ENCODE measurements at places on chromosomes 7 and 10.

- no peak for DNase-seq
Observed at GRCh38 chr7:156470399-156471320, 169.9 kb upstream of the RNF32 start.

- peak; percentile 34 for DNase-seq
Observed at GRCh38 chr7:131945313-131945911, 389.0 kb upstream of the PODXL start.

DNA sequence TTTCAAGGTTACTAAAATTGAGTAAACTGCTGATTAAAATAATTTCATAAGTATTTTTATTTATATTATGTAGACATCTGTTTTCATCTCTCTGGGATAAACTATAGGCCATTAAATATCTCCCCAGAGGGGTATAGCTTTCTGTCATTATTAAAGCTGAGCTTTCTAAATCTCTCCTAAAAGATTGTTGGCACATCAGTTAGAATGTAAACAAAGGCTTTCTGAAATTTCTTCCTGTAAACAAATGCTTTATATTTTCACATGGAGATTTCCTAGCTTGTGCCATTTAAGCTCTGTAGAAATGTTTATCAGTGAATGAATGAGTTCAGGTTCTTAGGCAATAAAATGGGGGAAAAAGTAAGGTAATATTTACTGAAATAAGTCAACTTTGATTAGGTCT lies 35.7 kb downstream of the PPP1R9A start:
- DNase-seq = peak; percentile 26

GRCh38 chr7:84784450-84784849 lies 402.4 kb downstream of the SEMA3D start:
- DNase-seq = no peak

- no peak for DNase-seq
Observed at GRCh38 chr10:47179291-47179647, 120.7 kb upstream of the GDF10 start.

- no peak for DNase-seq
Observed at GRCh38 chr10:62528441-62528840, 154.3 kb downstream of the ZNF365 start.

DNA sequence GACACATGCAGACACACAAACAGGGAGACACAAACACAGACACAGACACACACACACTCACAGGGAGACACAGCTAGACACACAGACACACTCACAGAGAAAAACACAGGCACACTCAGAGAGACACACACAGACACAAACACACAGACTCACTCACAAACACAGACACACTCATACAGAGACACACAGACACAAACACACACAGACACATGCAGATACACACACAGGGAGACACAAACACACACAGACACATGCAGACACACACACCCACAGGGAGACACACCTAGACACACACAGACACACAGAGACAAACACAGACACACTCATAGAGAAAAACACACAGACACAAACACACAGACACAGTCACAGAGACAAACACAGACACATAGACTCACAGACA lies 67.9 kb downstream of the ADARB2 start:
- DNase-seq = no peak

- no peak for DNase-seq
Observed at GRCh38 chr7:69982197-69982596, 383.9 kb downstream of the AUTS2 start.

DNA sequence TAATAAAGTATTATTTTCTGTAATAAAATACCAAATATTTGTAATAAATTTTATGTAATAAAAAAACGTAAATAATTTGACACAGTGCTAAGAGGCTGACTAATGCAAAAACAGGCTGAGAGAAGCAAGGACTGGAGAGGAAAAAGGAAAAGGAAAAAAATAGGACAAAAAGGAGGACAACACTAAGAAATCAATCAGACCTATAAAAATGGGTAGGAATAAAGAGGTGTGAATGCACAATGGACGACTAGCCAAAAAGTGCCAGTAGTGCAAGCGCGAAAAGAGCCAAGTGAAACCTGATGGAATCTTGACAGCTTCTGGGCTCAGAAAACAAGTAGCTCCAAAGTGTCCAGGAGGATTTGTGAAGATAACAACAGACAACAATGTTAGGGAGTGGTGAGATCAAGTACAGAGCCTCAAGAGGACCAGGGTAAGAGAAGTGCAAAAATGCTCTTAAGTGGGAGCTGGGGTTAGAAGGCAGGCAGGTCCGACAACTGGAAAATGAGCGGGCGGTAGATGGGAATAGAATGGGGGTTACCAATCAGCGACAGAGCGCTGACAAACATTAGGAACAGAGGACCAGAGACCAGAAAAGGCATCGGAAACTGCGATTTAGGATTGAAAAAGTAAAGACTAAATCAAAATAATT lies 1.2 kb downstream of the BRAF start:
- peak; percentile 46 for DNase-seq

DNA sequence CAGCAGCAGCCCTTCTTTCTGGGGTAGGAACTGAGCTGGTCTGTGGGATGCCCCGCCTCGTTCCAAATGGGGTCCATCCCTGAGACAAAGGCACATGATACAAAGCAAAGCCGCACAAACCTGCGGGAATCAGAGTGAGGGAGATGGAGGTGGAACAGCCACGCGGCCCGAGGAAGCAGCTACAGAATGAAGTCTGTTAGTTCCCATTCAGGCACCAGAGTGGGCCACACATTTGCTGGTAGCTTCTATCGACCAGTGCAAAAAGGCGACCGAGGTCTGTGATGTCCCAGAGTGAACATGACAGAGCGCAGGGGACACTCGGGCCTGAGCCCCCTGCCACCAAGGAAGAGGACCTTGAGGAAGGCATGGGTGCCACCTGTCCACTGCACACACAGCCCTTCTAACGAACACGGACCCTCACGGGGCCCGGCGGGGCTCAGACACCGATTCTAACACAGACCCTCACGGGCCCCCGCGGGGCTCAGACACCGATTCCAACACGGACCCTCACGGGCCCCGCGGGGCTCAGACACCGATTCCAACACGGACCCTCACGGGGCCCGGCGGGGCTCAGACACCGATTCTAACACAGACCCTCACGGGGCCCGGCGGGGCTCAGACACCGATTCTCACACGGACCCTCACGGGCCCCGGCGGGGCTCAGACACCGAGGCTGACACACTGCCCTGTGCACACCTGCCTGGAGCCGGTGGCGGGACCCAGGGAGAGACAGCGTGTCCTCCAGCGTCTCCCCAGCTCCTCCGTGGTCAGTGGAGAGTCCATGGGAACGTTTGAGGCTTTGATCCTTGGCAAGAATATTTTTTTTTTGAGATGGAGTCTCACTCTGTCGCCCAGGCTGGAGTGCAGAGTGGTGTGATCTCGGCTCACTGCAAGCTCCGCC lies 32.8 kb upstream of the FAM20C start:
- no peak for DNase-seq

DNA sequence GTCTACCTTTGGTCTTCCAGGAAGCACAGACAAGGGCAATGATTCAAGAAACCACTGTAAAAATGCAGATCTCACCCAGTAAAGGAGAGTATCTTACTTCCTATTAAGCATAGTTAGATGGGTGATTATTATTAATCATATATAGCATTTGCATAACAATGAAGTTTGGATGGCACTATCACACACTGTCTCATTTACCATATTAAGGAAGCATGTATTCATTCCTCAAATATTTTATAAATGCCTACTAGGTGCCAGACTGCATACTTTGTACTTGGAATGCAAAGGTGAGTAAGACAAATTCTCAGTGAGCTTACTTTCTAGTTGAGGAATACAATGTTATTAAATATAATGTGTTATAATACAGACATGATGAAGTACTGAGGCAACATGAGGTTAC lies 53.9 kb upstream of the SKAP2 start:
- no peak for DNase-seq

- DNase-seq = no peak
Observed at GRCh38 chr7:73652541-73652949, 15.1 kb upstream of the VPS37D start.

GRCh38 chr7:43758822-43759683 lies 573 bp downstream of the BLVRA start:
- DNase-seq = peak; percentile 64

DNA sequence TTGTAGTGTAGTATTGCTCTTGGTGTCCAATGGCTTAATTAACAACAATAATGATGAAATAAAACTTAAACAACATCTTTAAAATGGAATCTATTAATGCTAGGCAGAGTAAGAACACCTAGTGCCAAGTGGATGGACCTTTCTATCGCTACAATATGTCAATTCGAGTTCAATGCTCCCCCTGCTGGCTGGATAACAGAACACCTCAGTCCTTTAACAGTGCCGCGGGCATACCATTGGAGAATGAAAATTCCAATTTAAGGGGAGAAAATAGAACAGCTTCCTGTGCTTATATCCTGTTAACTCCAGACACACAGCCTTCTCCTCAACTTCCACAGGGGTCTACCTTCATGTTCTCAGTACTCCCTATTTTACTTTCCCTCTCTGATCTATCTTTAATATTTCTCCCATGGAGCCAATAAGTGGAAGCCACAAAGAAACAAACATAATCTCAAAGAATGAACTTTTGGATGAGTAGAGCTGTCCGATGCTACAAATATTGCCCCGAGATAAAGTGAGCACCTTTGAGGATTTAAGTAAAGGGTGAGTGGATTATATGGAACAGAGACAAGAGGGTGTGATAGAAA lies 41.4 kb downstream of the COL1A2 start:
- peak; percentile 71 for DNase-seq

DNA sequence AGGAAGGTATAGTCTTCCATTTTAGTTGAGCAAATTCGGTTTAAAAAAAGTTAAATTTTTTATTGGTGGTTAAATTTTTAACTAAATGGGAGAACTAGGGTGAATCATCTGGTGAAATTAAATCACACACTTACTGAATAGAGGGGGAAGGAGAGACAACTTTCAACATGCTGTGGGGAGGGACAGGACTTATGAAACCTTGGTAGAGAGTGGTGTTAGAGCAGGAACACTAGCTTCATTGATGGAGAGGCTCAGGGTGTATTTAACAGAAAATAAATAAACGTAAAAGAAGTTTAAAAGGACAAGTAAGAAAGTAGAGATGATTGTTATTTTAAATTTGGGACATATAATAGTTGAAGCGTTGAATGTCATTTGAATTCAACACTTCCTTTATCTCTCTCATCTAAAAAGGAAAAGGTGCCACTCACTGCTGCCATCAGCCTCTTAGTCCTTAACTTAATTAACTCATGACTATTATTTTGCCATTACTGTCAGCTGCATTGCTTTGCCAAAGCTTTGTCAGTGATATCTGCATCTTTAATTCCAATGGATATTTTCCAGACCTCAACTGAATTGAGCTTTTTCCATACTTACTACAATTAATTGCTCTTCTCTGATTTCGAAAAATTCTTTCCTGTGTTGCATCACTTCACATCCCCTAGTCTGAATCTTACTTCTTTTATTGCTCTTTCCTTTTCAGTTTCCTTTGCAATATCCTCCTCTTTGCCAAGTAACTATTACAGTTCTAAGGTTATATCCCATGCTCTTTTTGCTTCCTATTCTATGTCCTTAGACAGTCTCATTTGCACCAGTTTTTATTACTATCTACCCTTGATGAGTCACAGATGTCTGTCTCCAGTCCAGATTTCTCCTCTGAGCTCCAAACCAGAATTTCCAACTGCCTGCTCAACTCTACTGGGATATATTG lies 71.7 kb downstream of the GNAT3 start:
- peak; percentile 80 for DNase-seq

GRCh38 chr7:96657347-96658021 lies 52.2 kb downstream of the SEM1 start:
- no peak for DNase-seq

GRCh38 chr7:7808156-7808555 lies 89.7 kb upstream of the RPA3 start:
- peak; percentile 81 for DNase-seq

GRCh38 chr10:73879296-73880173 lies 5.2 kb upstream of the CAMK2G start:
- peak; percentile 83 for DNase-seq

- peak; percentile 72 for DNase-seq
Observed at GRCh38 chr10:109259293-109259692, 664.0 kb downstream of the XPNPEP1 start.

- no peak for DNase-seq
Observed at GRCh38 chr7:68965351-68965750, 632.9 kb upstream of the AUTS2 start.

DNA sequence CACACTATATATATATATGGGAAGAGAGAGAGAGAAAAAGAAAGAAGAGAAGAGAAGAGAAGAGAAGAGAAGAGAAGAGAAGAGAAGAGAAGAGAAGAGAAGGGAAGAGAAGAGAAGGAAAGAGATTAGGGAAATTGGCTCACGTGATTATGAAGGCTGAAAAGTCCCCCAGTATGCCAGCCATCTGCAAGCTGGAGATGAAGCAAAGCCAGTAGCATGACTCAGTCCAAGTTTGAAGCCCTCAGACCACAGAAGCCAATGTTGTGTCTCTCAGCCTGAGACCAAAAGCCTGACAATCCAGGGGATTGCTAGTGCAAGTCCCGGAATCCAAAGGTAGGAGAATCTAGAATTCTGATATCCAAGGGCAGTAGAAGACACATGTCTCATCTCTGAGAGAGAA lies 206.3 kb upstream of the PRSS1 start:
- DNase-seq = peak; percentile 57

DNA sequence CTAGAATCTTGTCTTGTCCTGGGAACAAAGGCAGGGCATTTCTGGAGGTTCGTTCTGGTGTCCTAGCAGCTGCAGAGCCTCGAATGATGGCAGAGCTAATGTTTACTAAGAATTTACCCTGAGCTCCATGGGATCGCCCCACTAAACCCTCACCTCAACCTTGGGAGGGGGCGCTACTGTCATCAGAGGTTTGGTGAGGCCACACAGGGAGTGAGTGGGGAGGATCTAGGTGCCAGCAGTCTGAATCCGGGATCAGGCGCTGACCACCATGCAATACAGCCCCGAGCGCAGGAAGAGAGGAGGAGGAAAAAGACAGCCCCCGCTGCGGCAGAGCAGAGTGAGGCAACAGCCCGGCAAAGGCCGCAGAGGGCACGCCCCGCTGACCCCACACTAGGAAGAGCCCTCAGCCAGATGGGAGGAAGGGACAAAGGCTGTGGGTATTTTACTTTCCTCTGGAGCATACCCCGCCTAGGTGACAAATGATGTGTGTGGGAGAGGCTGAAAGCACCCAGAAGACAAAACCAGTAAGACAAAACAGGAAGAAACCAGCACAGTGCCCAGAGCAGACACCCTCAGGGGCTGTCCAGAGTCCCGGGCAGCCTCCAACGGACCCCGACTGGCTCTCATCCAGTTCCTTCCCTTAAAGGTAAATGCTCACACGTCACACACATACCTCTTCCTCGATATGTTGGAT lies 103.5 kb downstream of the FAM53B start:
- no peak for DNase-seq

DNA sequence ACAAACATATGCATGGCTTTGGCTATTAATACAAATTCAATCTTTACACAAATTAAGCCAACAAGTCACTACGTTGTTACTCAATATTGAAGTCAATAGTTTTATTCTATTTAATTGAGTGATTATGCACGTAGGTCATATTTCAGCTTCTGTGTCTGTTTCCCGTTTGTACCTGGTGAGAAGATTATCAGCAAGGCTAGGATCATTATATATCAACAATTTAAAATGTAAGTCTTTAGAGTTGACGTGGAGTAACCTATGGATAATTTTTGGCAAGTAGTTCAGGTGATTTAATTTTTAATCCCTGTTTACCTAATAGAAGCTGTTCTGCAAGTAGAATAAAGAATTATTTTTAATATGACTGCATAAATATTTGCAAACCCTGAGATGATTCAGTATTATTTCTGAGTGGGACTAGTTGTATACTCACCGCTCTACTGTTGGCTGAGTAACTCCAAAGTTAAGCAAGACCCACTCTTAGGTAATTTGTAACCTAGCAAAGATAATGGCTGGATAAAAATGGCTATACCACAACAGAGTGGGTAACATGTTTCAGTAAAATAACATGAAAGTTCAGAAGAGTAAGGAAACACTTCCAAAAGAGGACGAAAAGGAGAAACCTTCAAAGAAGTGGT lies 161.0 kb downstream of the HGF start:
- DNase-seq = no peak
